Left forelimb (tissue), 1 donor: ENCODE measurements at places on chromosomes 1 and 21.

- DNase-seq, result no peak
Measured at GRCh38 chr1:230208619-230209261, 141.7 kb downstream of the GALNT2 start.

DNA sequence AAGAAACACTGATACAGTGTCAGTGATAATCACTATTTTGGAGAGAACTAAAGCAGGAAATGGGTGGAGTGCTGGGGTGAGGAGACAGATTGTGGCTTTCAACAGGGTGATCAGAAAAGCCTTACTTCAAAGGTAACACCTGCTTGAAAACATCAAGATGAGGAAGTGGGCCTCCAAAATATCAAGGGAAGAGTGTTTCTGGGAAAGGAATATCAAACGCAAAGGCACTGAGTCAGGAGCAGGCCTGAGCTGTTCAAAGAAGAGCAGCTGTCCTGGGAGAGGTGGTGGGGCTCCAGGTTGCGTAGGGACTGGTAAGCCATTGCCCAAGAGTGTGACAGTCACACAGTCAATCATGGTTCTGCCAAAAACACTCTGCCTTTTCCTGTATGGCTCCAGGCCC is 47.1 kb upstream of the ATP1A1 start:
- no peak for DNase-seq

DNA sequence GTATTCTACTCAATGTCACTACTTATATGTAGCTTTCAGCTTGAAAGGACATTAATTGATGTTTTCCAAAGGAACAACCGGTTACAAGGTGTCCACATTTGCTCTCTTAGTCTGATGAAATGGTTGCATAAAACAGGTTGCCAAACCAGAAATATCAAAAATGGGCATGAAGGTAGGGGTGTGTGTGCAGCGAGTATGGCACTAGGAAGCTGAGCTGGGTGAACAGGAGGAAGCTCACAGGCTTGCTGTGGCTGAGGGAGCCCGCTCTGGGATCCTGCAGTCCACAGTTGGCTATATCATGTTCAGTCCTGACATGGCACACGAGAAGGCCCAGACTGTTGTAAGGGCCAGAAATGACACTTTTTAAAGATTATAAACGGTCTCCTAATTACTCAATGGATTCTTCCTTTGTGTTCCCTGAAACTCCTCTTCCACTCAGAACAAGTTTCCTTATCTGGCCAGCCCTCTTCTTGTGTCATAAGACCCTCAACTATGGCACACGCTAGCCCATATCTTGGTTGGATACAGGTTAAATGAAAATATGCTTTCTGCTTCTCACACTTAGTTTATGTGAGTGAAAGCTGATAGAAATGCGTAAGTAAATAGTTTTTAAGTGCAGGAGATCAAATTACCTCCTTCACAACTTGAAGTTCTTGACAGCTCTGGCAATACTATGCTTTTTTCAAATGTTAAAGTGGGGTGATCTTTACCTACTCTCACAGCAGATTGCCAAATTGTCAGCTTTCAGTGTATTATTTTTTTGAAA is 201.5 kb downstream of the LMO4 start:
- DNase-seq, result no peak

GRCh38 chr1:162950187-162950586 is 89.2 kb upstream of the CCDC190 start:
- DNase-seq, result no peak

DNA sequence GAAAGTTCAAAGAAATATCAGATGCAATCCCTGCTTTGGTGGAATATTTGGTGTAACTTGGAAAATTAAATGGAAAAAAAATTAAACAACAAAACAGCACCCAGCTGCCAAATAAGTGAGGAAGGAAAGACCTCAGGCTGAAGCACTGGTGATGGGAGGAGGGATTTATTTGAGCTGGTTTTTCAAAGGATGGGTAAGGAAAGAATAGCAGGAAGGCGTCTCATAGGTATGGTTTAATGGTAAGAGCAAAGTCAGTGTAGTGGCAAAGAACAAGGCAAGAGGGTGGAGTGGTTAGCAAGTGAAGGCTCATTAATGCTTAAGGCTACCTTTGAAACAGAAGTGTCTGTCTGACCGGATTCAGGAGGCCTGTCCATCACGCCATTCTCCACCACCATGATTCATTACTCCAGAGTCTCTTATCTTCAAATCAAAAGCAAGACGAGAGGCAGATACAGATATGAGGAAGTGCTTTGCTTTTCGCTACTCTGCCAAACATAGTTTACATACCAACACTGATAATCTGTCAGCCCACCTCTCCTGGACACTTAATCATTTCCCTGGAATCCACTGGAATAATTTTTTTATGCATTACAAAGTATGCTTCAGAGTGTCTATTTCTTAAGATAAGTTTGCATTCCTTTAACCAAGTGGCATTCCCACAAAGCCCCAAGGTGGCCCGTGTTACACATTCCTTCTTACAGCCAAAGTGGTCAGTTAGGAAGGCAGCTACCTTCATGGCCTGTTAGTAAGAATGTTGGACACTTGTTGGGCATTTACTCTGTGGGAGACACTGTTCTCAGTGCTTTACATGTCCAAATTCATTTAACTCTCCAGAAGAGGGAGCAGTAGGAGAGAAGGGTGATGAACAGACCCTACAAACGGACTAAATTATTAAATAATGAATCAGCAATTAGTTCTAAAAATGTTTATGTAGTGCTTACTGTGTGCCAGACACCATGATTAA is 146.6 kb downstream of the ROR1 start:
- no peak for DNase-seq

- DNase-seq, result peak; percentile 38
Measured at GRCh38 chr1:9145021-9145668, 16.2 kb upstream of the GPR157 start.

GRCh38 chr21:31098576-31099005 is 60.3 kb upstream of the KRTAP19-8 start:
- DNase-seq, result peak; percentile 80

DNA sequence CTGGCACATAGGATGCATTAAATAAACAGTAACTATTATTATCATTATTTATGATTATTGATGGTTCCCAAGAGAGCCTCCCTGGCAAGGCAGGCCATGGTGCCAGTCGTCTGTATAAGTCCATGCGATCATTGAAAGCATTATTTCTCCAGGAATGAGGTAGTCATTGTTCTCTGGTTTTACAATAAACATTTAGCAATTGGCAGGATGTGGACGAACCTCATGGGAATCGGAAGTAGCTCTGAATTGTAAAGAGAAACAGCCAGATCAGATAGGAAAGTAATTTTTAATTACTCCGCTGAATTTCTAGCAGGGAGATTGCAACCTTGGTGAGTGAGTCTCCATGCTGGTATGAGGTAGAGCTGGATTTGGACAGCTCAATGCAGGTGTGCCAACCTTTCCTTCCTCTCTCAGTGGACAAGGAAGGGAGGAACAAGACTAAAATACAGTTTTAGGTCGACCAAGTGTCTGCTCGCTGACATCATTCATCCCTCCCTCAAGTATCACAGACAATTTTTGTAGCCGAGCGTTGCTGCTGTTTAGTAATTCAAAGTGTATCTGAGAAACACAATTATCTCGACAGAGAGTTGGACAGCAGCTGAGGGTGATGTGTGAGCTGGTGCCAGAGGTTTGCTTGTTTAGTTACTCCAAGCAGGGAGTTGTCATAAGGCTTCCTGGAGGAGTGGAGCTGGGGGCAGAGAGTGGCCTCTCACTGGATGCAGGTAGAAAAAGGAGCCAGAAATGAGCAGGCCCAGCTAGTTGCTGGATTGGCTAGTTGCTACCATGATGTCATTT is 250.8 kb downstream of the KCNJ6 start:
- no peak for DNase-seq

GRCh38 chr1:187689129-187689528 is 860.4 kb downstream of the PLA2G4A start:
- no peak for DNase-seq

DNA sequence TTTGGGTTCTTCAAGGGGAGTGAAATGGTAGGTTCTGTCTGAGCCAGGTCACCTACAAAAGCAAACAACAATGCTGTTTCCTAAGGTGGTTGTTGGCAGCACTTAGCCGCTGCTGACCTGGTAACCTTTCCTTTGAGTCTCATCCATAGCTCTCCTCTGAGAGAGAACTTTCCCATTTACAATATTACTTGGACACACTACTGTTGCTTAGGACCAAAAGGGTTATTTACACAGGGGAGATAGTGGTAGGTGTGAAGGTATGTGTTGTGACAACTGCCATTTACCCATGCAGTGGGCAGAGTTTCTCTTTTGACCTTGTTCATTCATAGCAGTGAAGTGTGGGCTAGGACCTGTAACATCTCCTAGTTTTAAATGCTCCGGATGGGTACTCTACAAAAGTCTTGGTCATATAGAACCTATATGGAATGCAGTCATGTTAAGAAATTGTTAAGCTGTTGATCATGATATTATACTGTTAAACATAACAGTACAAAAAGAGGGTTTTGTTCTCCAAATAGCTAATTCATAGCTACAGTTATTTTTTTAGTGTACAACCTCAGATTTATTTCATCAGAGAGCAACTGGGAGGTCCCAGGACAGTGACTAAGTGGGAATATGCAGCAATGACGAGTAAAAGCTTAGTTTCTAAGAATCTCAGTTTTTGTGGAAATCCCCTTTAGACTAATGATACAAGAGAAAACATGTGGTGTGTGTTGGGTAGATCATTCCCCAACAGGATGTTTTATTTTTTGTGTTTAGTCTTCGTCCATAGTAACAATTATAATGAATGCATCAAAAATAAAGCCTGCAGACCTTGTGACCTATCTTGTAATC is 219.7 kb downstream of the NFIA start:
- DNase-seq, result no peak

DNA sequence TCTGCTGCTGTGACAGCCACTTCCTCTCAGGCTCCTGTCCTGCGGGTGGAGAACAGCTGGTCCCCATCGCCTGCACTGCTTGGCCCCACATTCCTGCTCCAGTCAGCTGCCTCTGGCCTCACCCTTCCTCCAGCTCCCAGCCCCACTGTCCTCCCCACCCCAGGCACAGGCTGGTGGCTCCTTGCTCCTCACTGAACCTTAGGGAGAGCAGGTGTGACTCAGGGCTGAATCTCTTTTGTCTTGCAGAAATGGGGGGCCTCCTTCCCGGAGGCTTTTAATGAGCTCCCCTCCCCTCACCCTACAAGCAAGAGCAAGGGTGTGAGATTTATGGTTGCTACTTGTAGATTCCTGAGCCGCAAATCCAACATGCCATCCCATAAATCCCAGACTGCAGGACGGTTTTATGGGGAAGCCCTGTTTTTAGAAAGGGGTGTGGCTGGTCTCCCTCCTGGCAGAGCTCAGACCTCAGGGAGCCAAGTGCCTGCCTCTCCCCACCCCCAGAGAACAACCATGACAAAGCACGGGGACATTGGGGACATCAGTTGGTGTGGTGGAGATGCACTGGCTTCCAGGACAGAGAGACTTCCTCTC is 15.2 kb downstream of the CDK18 start:
- no peak for DNase-seq

GRCh38 chr21:38307771-38308531 is 51.2 kb downstream of the KCNJ15 start:
- DNase-seq, result no peak

DNA sequence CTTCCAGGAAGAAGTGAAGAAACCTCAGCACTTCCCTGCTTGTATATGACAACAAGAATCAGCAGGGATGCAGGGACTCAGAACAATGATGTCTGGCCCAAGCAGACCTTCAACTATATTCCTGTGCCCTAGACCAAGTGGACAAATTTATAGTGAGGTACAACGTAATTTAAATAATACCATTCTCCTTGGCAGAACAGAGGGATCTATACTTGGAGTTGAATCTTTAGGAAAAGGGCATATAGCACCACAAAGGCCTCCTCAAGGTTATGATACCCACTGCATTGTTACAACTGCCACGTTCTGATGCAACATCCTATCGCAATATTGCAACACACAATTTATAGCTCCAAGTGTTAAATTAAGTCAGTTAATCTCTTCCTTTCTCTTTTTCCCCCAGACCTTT is 29.1 kb upstream of the GFI1 start:
- DNase-seq, result no peak

DNA sequence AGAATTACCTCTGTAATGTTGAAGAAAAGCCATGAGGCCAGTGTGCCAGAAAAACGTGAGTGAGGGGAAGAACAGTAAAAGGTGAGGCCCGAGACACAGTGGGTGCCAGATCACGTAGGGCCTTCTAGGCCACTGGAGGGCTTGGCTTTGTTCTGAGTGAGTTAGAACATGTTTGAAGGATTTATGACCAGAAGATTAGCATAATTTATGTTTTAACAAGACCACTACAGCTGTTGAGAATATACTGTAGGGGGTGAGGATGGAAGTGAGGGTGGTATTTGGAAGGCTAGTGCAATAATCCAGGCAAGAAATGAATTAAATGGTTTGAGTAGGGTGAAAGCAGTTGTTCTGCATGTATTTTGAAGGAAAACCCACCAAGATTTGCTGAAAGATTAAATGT is 56.3 kb downstream of the LRRC8C start:
- DNase-seq, result no peak

DNA sequence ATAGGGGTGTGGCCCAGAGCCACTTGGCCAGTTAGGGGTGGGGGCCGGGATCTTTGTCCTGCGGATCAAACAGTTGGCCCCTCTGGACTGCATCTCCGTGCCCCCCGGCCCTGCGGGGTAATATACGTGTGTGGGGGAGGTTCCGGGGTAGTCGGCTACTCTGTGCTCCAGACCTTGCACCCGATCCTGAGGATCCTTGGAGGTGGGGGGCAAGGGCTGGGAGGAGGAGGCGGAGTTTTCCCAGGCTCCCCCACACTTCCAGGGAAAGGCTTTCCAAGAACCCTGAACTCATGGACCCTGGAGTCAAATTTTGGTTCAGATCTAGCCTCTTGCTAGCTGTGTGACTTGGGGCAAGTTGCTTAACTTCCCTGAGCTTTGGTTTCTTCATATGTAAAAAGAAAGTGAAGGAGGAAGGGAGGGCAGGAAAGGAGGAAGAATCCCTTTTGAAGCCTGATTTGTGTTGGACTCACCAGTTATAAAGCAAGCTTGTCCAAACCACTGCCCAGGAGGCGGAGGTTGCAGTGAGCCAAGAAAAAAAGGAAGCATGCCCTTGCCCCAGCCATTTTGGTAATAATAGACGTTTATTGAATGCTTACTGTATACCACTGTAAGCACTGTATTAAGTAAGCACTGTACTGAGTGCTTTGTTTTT is 686 bp downstream of the MIIP start:
- DNase-seq, result no peak

- DNase-seq, result no peak
Measured at GRCh38 chr1:84571150-84571535, 3.1 kb downstream of the CTBS start.
